ENCODE measurements at places on chromosomes 12 and 14.

DNA sequence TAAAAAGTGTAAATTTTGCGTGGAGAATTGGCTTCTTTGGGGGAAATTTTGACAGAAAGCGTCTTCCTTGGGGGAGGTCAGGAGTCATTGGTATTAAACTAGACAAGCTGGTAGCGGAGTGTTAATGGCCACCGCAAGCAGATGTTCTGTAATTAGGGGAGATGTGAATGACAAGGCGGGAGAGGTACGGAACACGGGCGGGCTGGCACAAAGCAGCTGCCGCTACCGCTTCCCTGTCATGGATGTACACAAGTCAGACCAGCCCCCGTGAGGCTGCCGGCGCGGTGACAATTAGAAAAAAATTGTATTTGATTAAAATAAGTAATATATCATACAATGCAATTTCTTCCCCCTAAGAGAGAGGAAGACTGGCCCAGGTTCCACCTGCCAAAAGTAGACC, 501.6 kb downstream of the VRK1 start:
- no peak for DNase-seq

DNA sequence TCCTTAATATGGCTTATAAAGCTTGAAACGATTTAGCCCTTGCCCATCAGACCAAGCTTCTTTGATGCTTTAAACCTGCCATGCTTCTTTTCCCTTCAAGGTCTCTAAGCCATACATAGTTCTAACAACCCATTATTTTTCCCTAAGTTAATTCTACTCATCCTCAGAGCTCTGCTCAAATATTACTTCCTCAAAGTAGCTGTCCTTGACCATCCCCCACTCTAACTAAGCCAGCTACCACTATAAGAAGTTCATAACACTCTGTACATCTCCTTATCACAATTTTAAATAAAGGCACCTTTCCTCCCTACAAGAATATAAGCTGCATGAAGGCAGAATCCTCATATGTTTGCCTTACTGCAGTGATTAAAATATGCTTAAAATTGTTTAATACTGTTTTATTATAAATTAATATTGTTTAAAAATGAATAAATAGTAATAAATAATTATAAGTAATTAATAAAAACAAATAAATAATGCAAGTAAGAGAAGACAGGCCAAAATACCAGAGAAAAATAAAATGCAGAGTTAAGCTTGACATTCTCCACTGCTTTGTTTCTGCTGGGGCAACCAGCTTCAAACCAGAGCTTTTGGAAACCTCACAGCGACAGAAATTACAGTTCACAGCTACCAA, 76.8 kb downstream of the NUMB start:
- no peak for DNase-seq

DNA sequence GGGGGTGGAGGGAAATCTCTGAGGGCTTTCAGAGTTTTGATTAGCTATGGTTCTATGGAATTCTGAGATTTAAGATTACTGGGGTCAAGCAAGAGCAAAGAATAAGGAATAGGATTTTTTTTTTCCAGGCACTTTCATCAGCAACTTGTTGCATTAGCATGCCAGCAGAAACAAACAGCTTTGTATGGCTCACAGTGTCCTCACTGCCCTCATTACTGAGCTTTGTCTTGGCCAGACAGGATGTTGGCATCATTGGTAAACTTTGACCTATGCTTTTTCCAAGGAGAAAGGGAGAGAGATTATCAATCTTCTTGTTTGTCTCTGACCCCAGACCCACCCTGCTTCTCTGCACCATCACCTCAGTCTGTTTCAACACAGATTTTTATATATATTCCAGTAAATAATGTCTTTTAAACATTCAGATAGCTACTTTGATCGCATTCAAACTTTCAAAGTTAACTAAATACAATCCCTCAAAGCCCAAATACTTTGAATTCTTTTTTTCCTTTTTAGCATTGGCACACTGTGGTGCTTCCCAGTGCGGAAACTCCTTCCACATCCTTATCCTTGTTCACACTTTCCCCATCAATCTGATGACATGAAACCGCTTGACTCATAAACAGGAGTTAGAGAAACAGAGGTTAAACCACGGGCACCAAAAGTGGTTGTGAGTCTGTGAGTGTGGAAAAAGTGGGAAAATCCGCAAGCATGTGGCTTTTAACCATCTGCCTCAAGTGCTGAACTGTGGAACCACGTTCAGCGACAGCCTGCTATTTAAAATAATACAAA, 282.2 kb upstream of the FAR2 start:
- no peak for DNase-seq

DNA sequence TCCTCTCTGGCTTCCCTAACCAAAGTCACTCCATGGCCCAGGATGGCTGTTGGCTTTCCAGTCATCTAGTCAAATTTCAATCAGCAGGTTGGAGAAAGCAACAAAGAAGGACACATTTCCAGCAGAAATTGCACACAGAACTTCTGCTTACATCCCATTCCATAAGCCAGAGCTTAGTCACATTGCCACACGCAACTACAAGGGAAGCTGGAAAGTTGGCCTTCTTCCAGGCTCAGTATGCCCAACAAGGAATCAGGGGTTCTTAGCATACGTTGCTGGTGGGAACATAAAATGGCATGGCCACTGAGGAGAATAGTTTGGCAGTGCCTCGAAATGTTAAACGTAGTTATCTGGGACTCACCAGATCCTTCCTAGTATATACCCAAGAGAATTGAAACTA, 9.3 kb upstream of the APPL2 start:
- DNase-seq, result no peak

- no peak for DNase-seq
Measured at GRCh38 chr14:103885509-103885932, 38.1 kb upstream of the PPP1R13B start.

DNA sequence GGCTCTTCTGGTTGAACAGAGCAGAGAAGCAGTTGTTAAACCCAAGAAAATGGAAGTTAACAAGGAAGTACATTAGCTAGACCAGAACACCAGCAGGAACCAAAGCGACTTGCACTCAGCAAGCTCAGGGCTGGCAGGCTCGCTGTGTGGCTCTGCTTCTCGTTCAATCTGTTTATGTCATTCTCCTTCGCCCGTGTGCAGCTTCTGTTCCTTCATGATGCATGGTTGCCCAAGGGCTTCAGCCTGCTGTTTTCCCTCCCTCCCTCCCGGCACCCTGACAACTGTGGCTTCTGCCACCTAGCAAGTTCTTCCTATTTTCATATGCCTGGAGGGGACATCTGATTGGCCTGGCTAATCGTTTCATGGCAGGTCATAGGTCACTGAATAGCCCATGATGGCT, 25.3 kb downstream of the PIGH start:
- no peak for DNase-seq

- DNase-seq, result no peak
Measured at GRCh38 chr14:58738189-58738836, 100.6 kb downstream of the DACT1 start.

GRCh38 chr14:61561657-61562276, 133.5 kb upstream of the HIF1A start:
- DNase-seq, result peak; percentile 45

GRCh38 chr12:104091136-104091535, 26.8 kb downstream of the HCFC2 start:
- no peak for DNase-seq

DNA sequence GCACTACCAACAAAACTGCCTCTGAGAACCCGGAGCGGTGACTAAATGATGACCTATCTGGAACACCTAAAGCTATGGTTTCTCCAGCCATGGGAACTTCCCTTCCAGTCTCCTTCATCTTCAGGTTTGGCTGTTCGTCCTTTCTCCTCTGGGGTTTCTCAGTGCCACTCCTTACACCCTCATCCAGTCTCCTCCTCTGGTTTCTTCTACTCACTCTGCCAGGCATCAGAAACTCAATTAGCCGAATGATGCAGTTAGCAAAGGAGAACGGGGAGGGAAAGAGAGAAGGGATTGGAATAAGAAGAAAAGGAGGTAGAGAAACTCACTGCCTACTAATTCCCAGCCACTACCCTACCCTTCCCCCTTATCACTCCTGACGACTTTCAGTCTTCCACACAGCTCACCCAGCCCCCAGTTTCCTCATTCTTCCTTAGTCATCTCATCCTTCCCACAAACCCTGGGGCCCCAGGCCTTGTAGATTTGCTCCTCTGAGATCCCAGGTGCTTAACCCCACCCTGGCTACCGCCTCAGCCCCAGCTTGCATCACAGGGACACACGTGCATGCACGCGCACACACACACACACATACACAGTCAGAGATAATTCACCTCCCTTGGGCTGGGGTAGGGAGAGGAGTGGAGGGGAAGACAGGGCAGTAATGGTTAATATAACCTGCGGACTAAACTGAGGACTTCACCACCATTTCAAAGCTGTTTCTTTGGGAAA, 13.0 kb downstream of the FGD6 start:
- DNase-seq, result peak; percentile 26

All from tongue (tissue), 3 donors.